CD8-positive, alpha-beta T cell (primary cell): ENCODE measurements at places on chromosomes 12 and 14.

DNA sequence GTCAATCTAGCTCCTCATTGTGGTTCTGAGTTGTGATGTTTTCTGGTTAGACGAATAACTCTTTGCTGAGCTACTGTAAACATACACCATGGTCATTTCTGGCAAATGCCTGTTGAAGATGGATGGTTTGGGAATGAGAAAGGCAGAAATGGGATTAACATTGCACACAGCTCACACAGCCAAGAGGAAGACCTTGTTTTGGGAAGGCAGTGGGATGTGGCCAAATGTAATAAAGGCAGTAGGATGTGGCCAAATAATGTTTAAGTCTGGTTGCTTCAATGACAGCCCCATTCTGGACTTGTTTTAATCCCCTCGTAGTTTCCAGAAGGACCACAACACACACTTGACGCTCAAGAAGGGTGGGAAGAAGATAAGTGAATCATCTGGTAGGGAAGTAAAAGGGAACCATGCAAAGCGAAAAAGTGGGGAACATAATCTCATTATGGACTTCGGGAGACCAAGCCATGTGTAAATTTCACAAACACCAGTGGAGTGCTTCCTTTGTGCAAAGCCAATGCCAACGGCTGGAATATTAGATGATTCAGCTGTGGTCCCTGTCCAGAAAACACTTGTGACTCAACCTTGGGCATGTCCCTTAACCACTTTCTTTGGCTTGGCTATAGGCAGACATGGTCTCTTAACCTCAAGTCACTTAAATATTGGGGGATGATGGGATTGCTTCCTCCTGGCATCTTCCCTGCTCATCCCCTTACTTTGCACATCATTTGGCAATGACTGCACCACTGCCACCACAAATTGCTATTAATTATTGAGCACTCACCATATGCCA is 284.4 kb upstream of the CRY1 start:
- DNase-seq: no peak

- no peak for DNase-seq
Measured at GRCh38 chr14:91780452-91780851, 48.6 kb upstream of the CATSPERB start.

- DNase-seq: no peak
Measured at GRCh38 chr12:98894412-98895085, 249.5 kb downstream of the APAF1 start.

- no peak for DNase-seq
Measured at GRCh38 chr14:71449316-71450055, 482.7 kb upstream of the RGS6 start.

- DNase-seq: no peak
Measured at GRCh38 chr14:67446371-67447032, 34.5 kb upstream of the PLEK2 start.

DNA sequence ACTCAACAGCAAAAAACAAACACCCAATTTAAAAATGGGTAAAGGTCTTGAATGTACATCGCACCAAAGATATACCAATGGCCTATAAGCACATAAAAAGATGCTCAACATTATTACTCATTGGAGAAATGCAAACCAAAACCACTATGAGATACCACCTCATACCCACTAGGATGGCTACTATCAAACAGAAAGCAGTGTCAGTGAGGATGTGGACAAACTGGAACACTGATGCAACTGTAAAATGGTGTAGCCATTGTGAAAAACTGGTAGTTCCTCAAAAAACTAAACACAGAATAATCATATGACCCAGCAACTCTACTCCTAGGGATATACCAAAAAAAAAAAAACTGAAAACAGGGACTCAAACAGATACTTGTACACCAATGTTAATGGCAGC is 49.3 kb downstream of the CDK17 start:
- no peak for DNase-seq

DNA sequence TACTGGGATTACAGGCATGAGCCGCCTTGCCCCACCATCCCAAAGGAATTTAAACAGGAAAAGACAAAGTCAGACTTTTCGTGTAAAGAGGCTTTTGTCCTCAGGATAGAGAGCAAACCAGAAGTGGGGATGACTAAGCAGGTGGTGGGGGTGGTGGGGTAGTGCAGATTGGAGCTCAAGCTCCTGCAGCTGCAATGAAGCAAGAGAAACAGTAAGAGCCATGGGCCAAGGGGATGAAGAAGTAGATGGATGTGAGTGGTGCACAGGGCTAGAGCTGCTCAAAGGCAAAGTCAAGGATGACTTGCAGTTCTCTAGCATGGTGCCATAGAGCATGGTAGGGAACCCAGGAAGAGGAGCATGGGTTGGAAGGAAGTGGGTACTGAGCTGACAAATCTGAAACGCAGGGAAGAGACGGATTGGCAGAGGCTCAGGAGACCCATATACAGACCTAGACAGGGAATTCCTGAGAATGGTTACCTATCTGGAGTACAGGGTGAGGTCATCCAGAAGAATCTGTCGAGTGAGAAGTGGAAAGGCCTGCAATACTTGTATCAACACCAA is 11.4 kb upstream of the RNF34 start:
- no peak for DNase-seq

DNA sequence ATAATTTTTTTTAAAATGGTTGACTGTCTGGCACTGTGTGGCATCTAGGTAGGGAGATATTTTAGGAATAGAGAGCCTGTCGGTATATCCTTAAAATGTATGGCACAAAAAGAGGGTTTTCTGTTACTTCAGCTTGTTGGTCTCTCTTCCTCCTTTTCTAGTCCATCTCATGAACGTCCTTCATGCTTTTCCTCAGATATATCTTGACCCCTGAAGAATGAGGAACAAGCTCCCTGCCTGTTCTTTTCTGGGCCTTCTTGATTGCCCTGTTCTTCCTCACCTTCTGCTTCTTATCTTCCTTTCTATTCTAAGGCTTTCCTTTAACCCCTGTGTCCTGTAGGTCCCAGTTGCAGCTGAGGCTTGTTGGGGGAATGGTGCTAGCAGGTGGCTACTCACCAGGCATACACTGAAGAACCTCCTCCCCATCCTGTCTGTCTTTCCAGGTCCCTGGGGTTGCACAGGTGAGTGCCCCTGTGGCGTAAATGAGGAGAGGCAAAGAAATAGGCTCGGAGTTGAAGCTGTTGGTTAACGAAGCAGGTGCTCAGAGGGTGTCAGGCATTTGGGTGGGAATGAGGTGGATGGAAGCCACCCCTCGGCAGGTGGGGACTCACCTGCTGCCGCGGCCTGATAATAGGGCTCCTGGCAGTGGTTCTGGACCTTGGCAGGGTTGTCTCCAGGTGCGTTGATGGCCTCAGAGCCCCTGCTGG is 7.2 kb upstream of the C1R start:
- DNase-seq: no peak

DNA sequence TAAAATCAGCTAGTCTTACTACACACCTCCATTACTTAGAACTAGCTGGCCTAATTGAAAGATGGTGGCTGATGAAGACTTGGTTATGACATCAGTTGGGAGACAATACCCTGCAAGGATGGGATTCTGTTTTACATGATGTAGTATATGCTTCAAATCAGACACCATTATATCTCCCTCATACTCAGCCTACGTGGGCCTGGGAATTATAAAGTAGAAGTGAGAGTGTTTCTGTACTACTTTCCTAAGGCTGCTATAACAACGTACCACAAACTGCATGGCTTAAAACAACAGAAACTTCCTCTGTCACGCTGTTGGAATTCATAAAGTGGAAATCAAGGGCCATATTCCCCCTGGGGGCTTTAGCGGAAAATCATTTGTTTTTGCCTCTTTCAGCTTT is 190.4 kb downstream of the PAH start:
- DNase-seq: no peak

DNA sequence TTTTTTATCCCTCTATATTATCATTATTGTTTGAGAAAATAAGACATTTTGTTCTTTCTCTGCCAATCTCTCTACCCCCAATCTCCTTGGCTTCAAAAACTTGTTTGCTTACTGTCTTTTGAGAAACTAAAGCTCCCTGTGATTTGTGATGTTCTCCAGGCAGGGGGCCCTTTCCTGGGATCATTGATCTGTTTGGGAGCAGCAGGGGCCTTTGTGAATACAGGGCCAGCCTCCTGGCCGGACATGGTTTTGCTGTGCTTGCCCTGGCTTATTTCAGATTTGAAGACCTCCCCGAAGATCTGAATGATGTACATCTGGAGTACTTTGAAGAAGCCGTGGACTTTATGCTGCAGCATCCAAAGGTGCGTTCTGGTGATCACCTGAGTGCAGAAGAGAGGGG is 4.5 kb downstream of the ACOT6 start:
- no peak for DNase-seq

DNA sequence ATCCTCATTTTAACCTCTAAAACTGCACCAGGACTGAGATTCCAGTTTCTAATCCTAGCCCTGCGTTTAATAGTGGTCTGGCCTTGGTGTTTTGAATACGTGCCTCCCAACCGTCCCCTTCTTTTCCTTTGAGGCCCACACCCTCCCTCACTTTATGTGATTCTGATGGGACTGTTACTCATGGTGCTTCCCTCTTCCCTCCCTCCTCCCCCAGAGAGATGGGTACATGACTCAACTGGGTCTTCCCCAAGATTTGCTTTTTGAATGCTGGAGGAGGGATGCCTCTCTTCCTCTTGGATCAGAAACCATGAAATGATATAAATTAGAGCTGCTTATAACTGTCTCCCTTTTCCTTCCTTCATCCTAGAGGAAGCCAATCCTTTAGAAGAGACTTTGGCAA is 8.2 kb upstream of the PPP2R5E start:
- DNase-seq: no peak
